ENCODE measurements at places on chromosomes 5 and 9.

GRCh38 chr5:81393430-81393782, 528 bp downstream of the ACOT12 start:
- DNase-seq: no peak

GRCh38 chr5:135195270-135195608, 161.2 kb upstream of the PITX1 start:
- no peak for DNase-seq

GRCh38 chr5:14447958-14448911, 133.4 kb upstream of the OTULINL start:
- no peak for DNase-seq

- DNase-seq: no peak
These were observed 440.5 kb upstream of the SGCD start for GRCh38 chr5:155886311-155887031.

DNA sequence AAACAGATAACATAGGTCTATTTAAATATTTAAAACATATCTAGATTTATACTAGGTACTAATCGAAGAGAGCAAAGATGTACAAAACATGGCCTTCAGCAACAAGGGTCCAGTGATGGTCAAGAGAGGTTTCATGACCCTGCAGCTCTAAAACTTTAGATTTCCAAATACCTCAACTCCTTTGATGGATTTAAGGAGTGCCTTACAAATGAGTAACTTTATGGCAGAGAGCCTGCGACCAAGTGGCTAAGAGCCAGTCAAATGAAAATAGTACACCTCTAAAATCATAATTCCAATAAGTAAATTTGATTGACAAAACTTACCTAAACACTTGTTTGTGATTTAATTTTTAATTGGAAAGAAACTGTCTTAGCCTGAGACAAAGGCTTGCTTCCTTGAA, 4.7 kb upstream of the SH3RF2 start:
- DNase-seq: no peak

DNA sequence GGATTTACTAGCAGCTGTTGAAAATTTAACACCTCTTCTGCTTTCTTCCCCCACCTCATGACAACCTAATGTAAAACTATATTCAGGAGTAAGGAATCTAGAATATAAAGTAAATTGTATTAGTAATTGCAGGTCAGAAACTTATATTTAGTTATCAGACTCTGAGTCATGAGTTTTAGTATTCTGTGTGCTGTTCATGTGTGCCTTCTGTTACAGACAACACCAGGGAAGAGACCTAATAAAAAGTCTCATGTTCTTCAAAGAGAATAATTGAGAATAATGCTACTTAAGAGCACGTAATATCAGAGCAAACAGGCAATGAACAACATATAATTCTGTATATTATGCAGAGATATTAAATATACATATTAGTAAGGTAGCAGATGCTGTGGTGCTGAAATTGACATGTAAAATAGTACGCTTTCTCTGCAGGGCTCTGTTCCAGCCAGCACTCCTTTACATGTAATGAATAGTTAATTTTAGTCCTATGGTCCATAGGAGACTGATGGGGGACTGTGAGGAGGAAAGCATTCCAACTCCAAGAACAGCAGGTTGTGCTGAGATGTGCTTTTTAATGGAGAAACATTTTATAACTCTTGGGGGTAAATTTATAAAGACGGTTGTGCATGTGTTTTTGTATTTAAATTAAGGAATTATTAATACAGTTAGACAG, 106.4 kb downstream of the ZSWIM6 start:
- no peak for DNase-seq

DNA sequence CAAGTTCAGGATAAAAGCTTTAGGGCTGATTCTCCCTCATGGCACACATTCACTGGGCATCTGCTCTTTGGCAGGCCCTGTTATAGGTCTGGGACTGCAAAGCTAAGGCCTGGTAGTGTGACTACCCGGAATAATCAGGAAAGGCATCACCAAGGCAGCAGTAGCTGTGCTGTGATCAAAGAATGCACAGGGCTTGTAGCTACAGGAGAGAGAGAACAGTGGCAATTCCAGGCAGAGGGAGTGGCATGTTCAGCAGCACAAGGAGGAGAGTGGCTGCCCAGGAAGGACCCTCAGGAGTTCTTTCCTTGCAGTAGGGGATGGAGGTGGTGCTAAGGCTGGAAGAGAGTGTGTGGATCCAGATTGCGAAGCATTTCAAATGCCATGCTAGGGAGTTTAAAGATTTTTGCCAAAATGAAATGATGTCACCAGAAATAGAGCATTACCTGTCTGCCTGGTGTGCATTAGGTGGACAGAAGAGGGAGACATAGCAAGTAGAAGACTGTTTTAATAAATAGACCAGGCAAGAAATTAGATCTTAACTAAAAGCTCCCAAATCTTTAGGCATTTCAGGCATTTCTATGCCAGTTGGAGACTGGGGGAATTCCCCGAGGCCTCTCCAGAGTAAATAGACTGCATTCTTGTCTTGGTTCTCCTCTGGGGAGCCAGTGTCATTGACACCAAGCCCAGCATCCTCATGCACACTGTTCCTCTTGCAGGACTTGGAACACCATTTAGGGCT, 69.1 kb downstream of the GPR21 start:
- no peak for DNase-seq

- DNase-seq: peak; percentile 74
These were observed at the start of gene CDH12 for GRCh38 chr5:22852807-22853660. CDH12 (minus strand) TSS chr5:22853344.
